Stimulated activated CD4-positive, alpha-beta T cell treated with anti-CD3 and anti-CD28 coated beads, TNF-alpha, amount 100 ng/mL, for 1 hour (primary cell): ENCODE measurements at places on chromosomes 7 and 10.

- DNase-seq: no peak
Observed at GRCh38 chr7:109873296-109873695, 1217.6 kb upstream of the LRRN3 start.

- DNase-seq: no peak
Observed at GRCh38 chr7:150435390-150436073, 14.9 kb upstream of the GIMAP8 start.

DNA sequence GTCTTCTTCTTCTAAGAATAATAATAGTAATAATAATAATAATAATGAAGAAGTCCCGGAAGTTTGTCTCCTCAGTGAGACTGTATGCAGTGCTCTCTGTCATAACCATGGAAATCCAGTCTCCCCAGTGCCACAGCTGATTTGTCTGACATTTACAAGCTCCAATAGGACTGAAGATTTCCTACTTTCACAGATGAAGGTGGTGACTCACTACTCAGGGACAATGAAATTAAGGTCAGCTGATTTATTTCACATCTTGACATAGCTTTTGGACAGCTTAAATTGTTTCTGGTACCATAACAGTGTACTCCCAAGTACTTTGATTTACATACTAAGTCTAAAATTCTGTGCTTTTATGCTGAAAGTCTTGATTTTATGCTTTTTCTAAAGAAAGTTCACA is 6.9 kb downstream of the CELF2 start:
- no peak for DNase-seq

DNA sequence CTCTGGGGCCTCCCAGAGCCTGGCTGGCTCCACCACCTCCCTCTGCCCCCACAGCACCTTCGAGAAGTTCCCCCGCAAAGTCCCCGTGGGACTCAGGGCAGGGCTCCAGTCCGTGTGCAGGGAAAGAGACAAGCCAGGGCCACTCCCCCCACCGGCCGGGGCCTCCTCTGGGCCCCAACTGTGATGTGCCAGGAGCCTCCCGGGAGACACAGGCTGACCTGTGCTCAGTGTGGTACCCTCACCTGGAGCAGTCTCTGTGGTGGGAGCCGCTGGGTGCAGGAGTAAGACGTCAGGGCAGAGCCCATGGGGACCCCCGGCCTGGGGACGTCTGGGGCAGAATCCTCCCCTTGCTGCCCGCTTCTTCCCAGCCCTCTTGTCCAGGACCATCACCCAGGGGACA is 1.5 kb upstream of the ADGRA1 start:
- no peak for DNase-seq

GRCh38 chr10:71694567-71694968 is 25.0 kb downstream of the C10orf105 start:
- DNase-seq: no peak

- DNase-seq: no peak
Observed at GRCh38 chr7:668139-668931, 58.2 kb upstream of the DNAAF5 start.

- DNase-seq: no peak
Observed at GRCh38 chr10:129962031-129962871, 1.8 kb downstream of the EBF3 start.

- no peak for DNase-seq
Observed at GRCh38 chr7:1514995-1515401, 10.8 kb upstream of the INTS1 start.

- no peak for DNase-seq
Observed at GRCh38 chr7:150367677-150368095, 936 bp upstream of the REPIN1 start.

- no peak for DNase-seq
Observed at GRCh38 chr10:21756707-21757106, 222.7 kb downstream of the MLLT10 start.

GRCh38 chr10:80408242-80409101 is at the start of gene PRXL2A:
Gene PRXL2A, plus strand, starts transcription at chr10:80408551. Its CDS starts 11,917 bp downstream, at chr10:80420468.
- DNase-seq: peak; percentile 21

DNA sequence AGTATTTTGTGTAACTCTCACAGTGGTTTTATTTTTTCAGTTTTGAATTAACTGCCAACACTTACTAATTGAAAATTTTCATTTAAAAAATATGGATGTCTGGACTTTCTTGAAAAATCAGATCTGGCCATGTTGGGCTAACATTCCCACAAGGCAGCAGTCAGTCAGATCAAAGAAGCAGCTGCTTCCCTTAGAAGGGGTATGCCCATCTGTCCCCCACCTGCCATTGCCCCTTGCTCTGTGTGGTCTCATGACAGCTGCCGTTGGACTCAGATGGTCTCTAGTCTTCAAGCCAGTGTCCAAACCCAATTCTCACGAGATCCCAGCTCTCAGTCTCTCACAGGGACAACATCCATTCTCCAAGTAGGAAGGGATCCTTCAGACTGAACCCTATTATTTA is 212.1 kb upstream of the GHITM start:
- no peak for DNase-seq
